ENCODE measurements at places on chromosomes 4 and X.

- DNase-seq, result no peak
Observed at GRCh38 chr4:101528526-101528925, 181.2 kb upstream of the PPP3CA start.

- peak; percentile 53 for DNase-seq
Observed at GRCh38 chr4:17098996-17099395, 200.6 kb upstream of the LDB2 start.

GRCh38 chrX:122567911-122568310 lies 616.2 kb upstream of the GRIA3 start:
- DNase-seq, result peak; percentile 54

DNA sequence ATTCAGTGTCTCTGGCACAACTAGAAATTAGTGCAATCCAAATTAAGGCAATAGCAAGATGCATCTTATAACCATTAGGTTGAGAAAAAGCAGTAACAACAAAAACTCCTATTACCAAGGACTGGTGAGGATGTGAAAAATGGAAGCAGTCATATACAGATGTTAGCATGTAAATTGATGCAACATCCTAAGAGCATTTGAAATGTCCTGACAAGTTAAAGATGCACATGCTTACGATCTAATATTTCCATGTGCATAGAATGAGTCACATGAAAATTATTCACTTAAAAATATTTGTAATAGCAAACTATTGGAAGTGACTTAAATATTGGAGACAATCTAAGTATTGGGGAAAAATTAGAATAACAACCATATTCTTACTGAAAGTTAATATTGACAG lies 163.0 kb downstream of the FAM13A start:
- DNase-seq, result peak; percentile 29

All from fibroblast of skin of right quadriceps (primary cell).